ENCODE measurements at places on chromosomes 16 and 17.

- no peak overlapping the region for H3K4me3 ChIP-seq
- peak overlapping the region; percentile 94 for H3K27ac ChIP-seq
- peak; percentile 83 for DNase-seq
- H3K27me3 ChIP-seq: no peaks in the 10 kb centered on the region
- peaks cover 77% of the 10 kb centered on the region for H3K4me1 ChIP-seq
- H3K36me3 ChIP-seq: no peaks in the 10 kb centered on the region
Observed at GRCh38 chr16:85151603-85152413, 39.5 kb upstream of the CIBAR2 start.

- no peaks in the 10 kb centered on the region for H3K27me3 ChIP-seq
- no peaks in the 10 kb centered on the region for H3K36me3 ChIP-seq
- peaks cover 24% of the 10 kb centered on the region for H3K4me1 ChIP-seq
- H3K27ac ChIP-seq: no peak overlapping the region
- DNase-seq: no peak
Observed at GRCh38 chr16:20614186-20615141, 38.3 kb upstream of the ACSM2B start.

GRCh38 chr16:72428681-72429376 is 256.9 kb upstream of the PMFBP1 start:
- H3K4me3 ChIP-seq: no peak overlapping the region
- H3K4me1 ChIP-seq: no peaks in the 10 kb centered on the region
- H3K27ac ChIP-seq: no peak overlapping the region

DNA sequence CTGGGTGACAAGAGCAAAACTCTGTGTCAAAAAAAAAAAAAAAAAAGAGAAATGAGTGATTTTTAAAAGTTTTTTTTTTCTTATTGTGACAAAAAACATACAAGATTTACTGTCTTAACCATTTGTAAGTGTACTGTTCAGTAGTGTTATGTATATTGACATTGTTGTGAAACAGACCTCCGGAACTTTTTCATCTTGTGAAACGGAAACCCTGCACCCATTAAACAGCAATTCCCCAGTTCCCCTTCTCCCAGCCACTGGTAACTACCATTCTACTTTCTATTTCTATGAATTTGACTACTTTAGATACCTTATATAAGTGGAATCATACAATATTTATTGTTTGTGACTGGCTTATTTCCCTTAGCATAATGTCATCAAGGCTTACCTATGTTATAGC is 18.7 kb downstream of the DUS2 start:
- no peak overlapping the region for H3K27ac ChIP-seq
- no peaks in the 10 kb centered on the region for H3K36me3 ChIP-seq
- DNase-seq: no peak
- H3K4me1 ChIP-seq: no peaks in the 10 kb centered on the region

DNA sequence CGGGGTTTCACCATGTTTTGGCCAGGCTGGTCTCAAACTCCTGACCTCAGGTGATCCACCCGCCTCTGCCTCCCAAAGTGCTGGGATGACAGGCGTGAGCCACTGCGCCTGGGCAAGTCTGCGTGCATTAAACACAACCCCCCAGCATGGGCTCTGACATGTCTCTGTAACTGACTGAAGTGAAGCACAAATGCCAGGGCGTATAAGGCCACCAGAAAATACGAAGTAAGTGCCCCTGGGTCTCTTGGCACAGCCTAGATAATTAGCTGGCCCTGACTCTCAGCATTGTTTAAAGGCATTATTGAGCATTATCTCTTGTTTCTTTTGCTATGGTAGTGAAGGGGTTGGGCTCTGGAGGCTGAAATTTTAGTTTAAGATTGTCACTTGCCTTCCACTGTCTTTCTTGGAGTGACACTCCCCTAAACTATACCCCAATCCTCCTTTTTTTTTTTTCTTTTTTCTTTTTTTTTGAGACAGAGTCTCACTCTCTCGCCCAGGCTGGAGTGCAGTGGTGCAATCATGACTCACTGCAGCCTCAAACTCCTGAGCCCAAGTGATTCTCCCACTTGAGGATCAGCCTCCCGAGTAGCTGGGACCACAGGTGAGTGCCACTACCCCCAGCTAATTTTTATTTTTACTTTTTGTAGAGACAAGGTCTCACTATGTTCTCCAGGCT is 8.2 kb upstream of the SEC14L1 start:
- peak overlapping the region; percentile 56 for H3K4me3 ChIP-seq
- DNase-seq: no peak
- peak overlapping the region; percentile 92 for H3K27ac ChIP-seq
- no peaks in the 10 kb centered on the region for H3K27me3 ChIP-seq

DNA sequence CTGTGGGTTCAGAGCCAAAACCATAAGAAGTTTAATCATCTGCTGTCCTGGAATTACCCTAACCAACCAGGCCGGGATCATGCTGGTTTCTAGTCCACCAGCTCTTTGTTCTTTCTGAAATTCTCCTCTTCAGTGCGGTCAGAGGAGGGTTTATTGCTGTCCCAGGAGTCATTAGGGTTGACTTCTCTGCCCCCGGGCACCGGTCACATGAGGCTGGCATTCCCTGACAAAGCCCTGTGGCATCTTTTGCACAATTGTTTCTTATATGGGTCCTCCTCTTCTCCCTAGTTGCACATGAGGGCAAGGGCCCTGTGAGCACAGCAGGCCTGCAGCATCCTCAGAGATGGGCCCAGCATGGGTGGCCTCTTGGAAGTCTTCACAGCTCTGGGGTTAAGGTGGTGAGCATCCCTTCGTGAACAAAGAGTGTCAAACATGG is 243.9 kb downstream of the IRF8 start:
- H3K27ac ChIP-seq: no peak overlapping the region
- peaks cover 27% of the 10 kb centered on the region for H3K27me3 ChIP-seq
- H3K4me1 ChIP-seq: no peaks in the 10 kb centered on the region

GRCh38 chr16:57834936-57835335 is 32.6 kb upstream of the KIFC3 start:
- no peak for DNase-seq
- no peak overlapping the region for H3K4me3 ChIP-seq
- H3K27me3 ChIP-seq: no peaks in the 10 kb centered on the region
- no peaks in the 10 kb centered on the region for H3K36me3 ChIP-seq
- peaks cover 4% of the 10 kb centered on the region for H3K4me1 ChIP-seq
- H3K27ac ChIP-seq: no peak overlapping the region

GRCh38 chr16:68486502-68487202 is 38.3 kb upstream of the SMPD3 start:
- DNase-seq: no peak
- no peak overlapping the region for H3K27ac ChIP-seq
- no peak overlapping the region for H3K4me3 ChIP-seq
- no peaks in the 10 kb centered on the region for H3K36me3 ChIP-seq
- H3K27me3 ChIP-seq: peaks cover 13% of the 10 kb centered on the region
- H3K4me1 ChIP-seq: no peaks in the 10 kb centered on the region

- no peak overlapping the region for H3K4me3 ChIP-seq
- H3K4me1 ChIP-seq: peaks cover 71% of the 10 kb centered on the region
- peak overlapping the region; percentile 74 for H3K27ac ChIP-seq
- H3K27me3 ChIP-seq: no peaks in the 10 kb centered on the region
- peaks cover 2% of the 10 kb centered on the region for H3K36me3 ChIP-seq
Observed at GRCh38 chr17:2191785-2192184, 111.8 kb downstream of the SMG6 start.

DNA sequence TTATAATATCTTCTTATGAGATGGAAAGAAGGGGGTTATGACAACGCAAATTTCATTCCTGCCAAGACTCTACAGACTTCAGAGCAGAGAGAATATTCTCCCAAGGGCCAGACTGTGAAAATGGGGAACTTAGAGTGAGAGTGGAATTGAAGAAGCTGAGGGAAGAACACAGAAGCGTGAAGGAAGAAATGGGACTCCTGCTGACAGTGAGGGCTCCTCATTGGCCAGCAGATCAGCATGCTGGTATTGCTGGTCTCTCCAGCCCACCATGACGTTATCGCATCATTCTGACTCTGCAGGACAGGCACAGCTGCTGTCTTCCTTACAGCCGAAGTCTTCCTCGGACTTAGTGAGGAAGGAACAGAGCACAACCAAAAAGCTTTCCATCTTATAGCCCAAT is 24.3 kb downstream of the CCL4 start:
- no peak overlapping the region for H3K4me3 ChIP-seq
- H3K4me1 ChIP-seq: no peaks in the 10 kb centered on the region
- no peak overlapping the region for H3K27ac ChIP-seq
- no peak for DNase-seq
- no peaks in the 10 kb centered on the region for H3K36me3 ChIP-seq
- H3K27me3 ChIP-seq: peaks cover 27% of the 10 kb centered on the region

- no peaks in the 10 kb centered on the region for H3K27me3 ChIP-seq
Observed at GRCh38 chr16:11291091-11291703, 10.1 kb upstream of the PRM1 start.

DNA sequence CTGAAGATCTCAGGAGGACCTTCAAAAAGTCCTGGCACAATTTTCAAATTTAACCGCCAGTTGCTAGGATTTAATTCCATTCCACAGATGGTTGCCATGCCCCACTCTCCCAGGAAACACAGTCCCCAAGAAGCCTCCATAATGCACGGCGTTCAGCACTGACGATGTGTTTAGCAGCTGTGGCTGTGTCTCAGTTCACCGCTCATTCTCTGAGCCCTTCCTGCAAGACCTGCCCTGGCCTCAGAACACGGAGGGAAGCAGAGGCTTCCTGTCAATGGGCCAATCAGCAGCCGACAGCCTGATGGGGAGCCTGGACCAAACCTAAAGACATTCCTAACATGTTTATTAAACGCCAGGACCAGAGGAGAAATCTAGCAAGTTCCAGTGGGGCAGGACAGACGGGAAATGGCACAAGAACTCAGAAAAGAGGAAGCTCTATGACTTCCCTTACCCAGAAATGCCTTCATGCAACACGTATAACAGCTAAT is 4.9 kb downstream of the MYLK3 start:
- no peaks in the 10 kb centered on the region for H3K27me3 ChIP-seq
- peak overlapping the region; percentile 72 for H3K4me3 ChIP-seq
- peaks cover 8% of the 10 kb centered on the region for H3K36me3 ChIP-seq
- H3K27ac ChIP-seq: peak overlapping the region; percentile 96
- peak; percentile 46 for DNase-seq

GRCh38 chr16:67150833-67151396 is at the start of gene B3GNT9:
Gene B3GNT9 (minus strand): TSS chr16:67150998. CDS start chr16:67150485, 513 bp downstream.
- H3K36me3 ChIP-seq: peaks cover 22% of the 10 kb centered on the region
- H3K4me3 ChIP-seq: peak within 1 kb of the TSS; percentile 75
- peaks cover 34% of the 10 kb centered on the region for H3K4me1 ChIP-seq

DNA sequence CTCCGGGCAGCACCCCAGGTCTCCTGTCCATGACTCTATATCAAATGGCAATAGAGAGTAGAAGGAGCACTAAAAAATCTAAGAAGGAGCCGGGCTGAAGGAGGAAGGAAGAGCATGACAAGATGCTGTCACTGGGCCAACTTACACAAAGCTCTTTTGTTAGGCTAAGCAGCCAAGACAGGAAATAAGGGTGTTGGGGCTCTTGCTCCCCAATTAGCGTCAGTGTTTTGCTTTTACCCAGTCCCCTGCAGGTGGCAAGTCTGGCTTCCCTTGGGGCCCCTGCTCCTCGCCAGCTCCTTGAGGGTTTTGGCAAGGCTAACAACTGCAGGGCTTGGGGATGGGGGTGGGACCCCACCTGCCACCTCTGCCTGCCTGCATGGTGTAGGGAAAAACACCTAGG is 120.5 kb downstream of the CCT6B start:
- no peak overlapping the region for H3K27ac ChIP-seq
- H3K4me1 ChIP-seq: no peaks in the 10 kb centered on the region
- no peak overlapping the region for H3K4me3 ChIP-seq
- H3K27me3 ChIP-seq: peaks cover 33% of the 10 kb centered on the region
- H3K36me3 ChIP-seq: no peaks in the 10 kb centered on the region
- no peak for DNase-seq

DNA sequence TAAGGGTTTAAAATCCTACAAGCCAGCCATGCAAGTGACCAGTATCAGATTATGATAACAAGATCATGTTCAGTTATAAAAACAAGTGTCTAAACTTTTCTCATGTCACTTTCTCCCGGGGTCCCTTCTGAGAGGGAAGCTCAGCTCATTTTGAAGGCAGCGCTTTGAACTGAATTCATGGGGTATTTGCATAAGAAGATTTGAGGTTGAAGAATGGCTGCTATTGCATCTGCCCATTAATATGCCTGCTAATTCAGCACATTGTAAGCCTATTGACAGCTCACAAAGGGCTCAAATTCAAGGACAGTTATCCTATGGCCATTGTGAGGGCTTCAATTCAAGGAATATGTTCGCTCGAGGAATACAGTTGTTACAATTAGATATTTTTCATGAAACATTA is 290.2 kb upstream of the IRX3 start:
- no peak overlapping the region for H3K27ac ChIP-seq
- no peak overlapping the region for H3K4me3 ChIP-seq
- DNase-seq: no peak

- H3K27me3 ChIP-seq: no peaks in the 10 kb centered on the region
- no peaks in the 10 kb centered on the region for H3K36me3 ChIP-seq
- peaks cover 8% of the 10 kb centered on the region for H3K4me1 ChIP-seq
- no peak overlapping the region for H3K4me3 ChIP-seq
- DNase-seq: no peak
Observed at GRCh38 chr16:21638573-21638975, 13.8 kb downstream of the IGSF6 start.

GRCh38 chr16:48507886-48508285 is 102.1 kb downstream of the N4BP1 start:
- H3K4me3 ChIP-seq: no peak overlapping the region
- DNase-seq: no peak
- H3K36me3 ChIP-seq: no peaks in the 10 kb centered on the region

DNA sequence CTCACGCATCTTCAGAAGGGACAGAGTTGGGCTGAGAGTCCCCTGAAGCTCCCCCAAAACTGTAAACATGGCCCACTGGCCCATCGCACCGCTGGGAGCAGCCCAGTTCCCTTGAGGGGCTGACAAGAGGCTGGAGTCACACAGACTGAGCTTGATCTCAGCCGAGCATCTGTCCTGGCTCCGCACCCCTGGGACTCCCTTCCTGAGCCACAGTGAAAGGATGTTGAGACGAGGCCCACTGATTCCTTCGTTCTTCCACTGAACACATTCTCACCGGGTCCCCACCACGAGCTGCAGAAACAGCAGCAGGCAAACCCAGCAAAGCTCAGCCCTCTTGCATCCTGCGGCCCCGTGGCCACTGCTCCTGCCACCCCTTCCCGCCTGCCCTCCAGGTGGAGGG is 145.9 kb upstream of the CIBAR2 start:
- no peaks in the 10 kb centered on the region for H3K36me3 ChIP-seq
- H3K4me1 ChIP-seq: no peaks in the 10 kb centered on the region
- no peaks in the 10 kb centered on the region for H3K27me3 ChIP-seq
- H3K27ac ChIP-seq: no peak overlapping the region
- H3K4me3 ChIP-seq: no peak overlapping the region

- no peak for DNase-seq
- peaks cover 93% of the 10 kb centered on the region for H3K4me1 ChIP-seq
- no peaks in the 10 kb centered on the region for H3K27me3 ChIP-seq
- H3K27ac ChIP-seq: peak overlapping the region; percentile 45
- H3K4me3 ChIP-seq: no peak overlapping the region
Observed at GRCh38 chr16:3472878-3473595, 22.3 kb downstream of the C16orf90 start.
